Stimulated activated naive CD8-positive, alpha-beta T cell treated with anti-CD3 and anti-CD28 coated beads, Interleukin-15, amount 100 ng/mL, for 72 hours (primary cell): ENCODE measurements at places on chromosomes 6 and 20.

GRCh38 chr20:14245368-14245970, 91.9 kb downstream of the FLRT3 start:
- no peak for DNase-seq

DNA sequence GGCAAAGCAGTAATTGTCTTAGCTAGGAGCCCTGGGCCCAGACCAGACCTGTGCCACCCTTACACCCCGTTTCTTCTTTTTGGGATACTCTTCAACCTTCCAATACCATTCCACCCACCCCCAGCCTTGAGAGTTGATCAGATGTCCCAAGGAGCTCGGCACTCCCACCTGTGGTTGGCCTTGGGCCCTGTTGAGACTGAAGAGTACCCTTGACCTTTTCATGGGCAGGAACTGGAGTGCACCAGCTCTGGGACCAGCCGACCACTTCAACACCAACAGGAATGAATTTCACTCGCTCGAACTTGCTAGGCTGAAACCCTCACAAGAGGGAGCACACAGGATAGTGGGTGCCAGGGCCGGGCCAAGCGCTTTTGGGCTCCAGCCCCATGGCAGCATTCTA, 273.6 kb downstream of the PHACTR1 start:
- DNase-seq = no peak

- no peak for DNase-seq
These were observed 69.0 kb downstream of the CEP57L1 start for GRCh38 chr6:109164331-109164730.

DNA sequence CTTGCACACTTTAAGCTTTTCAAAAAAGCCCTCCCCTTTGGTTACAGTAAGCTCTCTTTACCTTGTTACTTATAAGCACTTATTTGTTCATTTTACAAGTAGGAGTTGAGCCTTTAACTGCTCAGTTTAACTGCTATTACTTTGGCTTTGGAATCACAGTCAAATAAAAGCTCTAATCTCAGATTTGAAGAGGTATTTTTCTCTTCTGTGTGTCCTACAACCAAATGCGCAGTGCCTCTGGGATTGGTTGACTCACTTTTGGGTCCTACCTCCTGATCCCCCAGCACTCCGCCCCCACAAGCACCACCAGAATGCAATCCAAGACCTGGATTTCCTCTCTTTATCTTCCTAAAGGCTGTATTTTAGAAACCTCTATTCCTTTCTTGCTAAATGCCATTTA, 2.5 kb downstream of the NCOA7 start:
- no peak for DNase-seq

DNA sequence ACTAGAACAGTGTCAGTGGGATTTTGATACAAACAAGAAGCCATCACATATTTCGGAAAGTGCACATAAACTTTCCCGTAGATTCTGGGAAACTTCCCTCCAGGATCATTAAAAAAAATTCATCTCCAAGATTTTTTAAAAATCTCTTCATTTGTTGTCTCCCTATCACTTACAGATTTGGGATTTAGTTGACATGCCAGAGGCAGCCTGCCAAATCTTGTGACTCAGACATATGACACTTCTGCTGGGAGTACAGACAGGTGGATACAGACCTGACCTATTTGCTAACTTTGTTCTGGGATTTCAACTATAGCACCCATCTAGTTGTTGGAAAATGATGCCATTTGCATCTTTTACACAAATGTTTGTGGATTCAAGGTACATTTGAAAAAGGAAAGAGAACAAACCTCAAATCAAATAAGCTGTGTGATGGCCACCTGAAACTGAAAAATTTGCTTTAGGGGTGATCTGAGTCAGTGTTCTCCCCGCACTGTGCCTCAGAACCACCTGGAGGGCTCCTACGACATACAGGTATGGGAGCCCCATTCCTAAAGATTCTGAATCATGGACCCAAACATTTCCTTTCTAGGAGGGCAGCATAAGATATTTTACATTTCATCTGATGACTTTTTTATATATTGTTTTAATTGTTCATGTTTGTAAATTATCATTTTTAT, 21.9 kb upstream of the CD2AP start:
- no peak for DNase-seq

GRCh38 chr20:33490934-33491656, 1.2 kb downstream of the CBFA2T2 start:
- DNase-seq = no peak

DNA sequence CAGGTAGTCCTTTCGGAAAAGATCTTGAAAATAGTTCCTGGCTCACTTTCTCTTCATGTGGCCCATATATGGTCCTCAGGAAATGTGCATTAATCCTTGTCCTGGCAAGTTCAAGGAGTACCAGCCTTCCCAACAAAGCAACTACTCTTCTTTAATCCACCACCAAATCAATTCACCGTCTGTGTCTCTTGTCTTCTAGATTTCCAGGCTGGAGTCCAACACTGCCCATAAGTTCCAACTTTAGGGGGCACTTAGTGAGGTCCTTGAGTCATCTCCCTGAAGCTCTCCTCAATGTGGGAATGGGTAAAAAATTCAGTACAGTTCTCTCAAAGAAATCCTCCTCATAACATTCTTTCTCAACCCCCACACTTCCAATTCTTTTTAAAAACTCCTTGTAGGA, 6.9 kb upstream of the DAAM2 start:
- DNase-seq = no peak
